ENCODE measurements at places on chromosomes 6 and 20.

DNA sequence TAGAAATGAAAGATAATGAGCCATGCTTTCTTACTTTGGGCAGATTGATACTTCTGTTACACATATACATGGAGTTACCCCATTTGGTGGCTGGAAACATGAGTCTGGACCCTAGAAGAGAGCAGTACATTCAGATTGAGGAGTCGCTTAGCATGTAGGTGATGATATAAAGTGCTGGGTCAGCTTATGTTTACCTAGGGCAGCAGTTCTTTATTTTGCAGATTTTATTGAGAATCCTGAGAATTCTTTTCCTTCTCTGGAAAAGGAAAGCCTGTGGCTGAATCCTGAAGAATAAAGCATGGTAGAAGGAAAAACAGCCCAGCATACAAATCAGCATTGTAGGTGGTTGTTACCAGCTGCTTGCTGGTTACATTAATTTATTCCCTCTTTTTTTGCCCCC, 91.2 kb downstream of the SMAP1 start:
- no peak for DNase-seq

- no peak for DNase-seq
Observed at GRCh38 chr6:169315830-169316614, 62.4 kb upstream of the THBS2 start.

DNA sequence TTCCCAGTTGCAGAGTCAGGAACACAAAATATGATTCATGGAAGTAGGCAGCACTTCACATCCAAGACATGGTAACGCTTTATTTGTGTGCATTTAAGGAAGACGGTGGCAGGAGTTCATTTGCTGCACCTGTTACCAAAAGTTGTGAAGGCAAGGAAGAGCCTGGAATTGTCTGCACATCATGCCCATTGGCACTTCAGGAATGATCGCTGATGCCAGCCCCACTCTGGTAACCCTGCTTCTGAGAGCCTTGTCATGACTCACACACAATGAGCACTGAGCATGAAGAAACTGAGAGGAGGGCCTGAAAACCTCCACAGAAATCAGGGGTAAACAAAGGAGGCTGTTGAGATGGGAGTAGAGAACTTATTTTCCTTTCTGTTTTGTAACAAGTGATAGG, 181.1 kb downstream of the RPS12 start:
- no peak for DNase-seq

DNA sequence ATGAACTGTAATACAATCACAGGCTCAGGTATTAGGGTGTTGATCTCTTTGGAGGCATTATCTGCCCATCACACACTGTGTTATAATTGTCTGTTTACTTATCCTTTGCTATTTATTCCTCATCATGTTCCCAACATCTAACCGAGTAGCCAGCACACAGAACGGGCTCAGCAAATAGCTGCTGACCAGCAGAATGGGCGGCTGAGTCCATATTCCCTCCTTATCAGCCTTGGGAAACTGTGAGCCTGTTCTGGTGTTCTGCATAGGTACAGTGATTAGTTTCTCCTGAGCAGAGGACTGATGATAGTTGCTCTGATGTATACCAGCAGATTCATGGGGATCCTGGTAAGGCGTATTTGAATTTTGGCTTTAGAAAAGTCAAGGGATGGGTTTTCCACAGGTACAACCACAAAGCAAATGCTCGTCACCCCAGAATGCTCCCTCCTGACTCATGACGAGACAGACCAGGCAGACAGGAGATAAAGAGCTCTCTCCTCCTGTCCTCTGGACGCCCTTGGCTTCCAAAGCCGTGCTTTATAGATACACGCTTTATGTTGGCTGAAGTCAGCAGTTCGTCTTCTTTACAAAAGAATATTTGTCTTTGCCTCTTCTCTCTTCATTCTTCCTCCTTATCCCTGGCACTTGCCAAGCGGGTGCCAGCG, 166.7 kb downstream of the TTLL2 start:
- no peak for DNase-seq

DNA sequence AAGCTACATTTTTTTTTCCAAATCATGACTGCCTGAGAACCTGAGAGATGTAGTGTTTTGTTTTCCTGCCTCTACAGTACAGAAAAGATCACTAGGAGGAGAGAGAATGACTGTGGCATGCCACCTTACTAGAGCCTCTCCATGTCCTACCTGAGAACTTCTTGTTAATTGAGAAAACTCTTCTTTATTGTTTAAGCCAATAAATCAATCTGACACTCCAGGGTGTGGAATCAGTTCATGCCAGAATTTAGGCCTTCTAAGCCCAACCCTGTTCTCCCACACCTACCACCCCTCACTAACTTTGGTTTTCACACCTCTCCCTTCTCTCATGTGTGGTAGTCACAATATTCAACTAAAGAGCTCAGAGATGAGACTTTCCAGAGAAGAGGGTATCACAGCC, 24.9 kb upstream of the BTN3A2 start:
- no peak for DNase-seq

GRCh38 chr6:13030396-13030795, 297.9 kb downstream of the TBC1D7 start:
- DNase-seq: no peak

DNA sequence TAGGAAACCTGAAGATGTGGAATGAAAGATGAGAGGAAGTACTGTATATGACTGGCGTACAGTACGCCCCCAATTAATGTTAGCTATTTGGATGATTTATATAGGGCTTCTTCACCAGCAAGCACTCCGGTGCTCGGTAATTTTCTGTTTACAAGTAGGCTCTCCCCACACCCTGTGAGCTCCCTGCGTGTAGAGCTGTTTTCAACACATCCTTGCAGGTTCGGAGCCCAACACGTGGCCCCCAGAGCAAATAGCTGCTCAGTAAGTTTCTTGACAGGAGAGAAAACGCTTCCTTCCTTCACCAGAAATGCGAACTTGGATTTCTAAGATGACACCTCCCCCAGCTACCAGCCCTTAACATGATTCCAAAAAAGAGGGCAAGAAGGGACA, 1.2 kb upstream of the RAB22A start:
- no peak for DNase-seq

DNA sequence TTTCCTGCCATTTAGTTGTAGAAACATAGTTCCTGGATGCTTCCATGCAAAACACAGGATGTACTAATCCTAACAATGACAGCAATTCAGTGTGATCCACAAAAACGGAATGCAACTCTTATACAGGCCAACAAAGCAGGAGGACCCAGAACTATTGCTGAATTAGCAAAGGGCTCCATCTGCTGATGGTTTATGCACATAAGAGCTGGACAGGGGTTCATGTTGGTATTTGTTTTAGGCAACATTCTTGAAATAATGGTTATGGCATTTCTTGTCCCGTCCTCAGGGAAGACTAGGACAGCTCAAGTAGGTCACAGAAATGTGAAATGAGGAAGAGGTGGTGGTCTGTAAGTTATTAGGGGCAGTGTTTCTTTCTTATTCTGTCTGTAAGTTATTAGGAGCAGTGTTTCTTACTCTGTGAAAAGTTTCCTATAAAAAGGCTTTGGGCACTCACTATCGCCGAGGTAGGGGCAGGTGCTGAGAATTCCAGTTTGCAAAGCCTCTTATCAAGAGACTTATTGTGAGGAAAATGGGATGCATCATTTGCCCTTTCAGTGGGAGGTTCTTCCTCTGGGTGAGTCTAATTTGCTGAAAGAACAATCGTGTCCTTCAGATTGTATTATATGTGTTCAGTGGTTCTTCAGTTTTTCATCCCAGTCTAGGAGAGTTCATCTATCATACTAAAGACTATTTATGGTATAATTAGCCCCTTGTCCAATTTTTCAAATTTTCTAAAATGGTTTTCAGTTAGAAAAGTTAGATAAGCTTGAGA, 171.1 kb downstream of the MCHR2 start:
- peak; percentile 76 for DNase-seq

DNA sequence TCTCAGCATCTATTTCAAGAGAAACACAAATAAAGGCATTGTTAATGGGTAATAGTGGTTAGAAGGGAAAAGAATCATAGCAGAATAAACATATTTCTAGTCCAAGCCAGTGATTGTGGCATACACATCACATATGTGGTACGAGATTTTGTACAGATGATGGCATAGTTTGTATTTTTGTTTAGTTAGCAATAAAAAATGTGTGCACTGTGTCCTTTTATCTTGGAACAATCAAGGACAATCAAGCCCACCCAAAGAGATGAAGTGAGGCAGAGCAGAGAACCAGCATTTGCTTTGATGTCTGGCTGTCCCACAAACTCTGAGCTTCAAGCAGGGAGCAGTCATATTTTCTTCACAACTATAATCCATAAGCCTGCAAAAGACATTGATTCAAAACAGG, 256.5 kb upstream of the CHD6 start:
- no peak for DNase-seq

- DNase-seq: no peak
Observed at GRCh38 chr6:136089876-136090275, 160.2 kb downstream of the MTFR2 start.

- no peak for DNase-seq
Observed at GRCh38 chr20:63210011-63210605, 5.8 kb downstream of the YTHDF1 start.

DNA sequence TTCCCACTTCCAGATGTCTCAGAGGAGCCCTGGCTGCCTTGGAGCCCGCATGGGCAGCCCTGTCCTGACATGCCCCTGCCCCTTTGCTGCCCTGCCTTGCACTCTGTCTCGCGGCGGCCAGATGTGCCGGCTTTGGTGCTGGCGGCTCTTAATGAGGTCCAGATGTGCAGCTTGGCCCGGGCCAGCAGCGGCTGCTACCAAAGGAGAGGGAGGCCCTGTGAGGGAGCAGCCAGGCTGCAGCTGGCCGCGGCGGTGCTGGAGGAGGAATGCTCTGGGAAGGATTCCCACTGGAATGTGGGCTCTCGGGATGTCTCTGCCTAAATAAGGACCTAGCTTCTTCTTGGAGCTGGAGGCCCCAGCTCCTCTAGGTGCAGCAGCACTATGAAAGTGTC, 72.4 kb downstream of the FGD2 start:
- DNase-seq: peak; percentile 85

- DNase-seq: peak; percentile 85
Observed at GRCh38 chr6:159982731-159983506, 14.0 kb downstream of the IGF2R start.

GRCh38 chr20:51463560-51463959, 79.0 kb downstream of the NFATC2 start:
- DNase-seq: no peak

DNA sequence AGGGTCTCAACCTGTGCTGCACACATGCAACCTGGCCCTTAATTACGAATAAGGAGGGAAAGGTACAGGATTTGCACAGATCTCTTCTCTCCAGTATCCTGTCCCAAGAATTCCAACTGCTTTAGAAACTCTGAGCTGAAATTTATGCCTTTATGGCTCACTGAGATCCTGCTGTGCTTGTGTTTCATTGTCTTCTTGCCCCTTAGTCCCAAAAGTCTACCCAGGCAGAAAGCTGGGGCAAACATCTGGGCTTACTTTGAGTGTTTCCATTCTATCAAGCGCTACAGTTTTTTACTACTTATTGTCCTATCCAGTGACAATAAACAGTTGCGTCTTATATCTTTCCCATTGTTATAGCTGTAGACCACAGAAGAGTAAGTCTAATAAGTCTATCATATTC, 99.7 kb downstream of the LIN28B start:
- no peak for DNase-seq

- DNase-seq: peak; percentile 86
Observed at GRCh38 chr6:17584241-17584803, 15.8 kb upstream of the FAM8A1 start.

DNA sequence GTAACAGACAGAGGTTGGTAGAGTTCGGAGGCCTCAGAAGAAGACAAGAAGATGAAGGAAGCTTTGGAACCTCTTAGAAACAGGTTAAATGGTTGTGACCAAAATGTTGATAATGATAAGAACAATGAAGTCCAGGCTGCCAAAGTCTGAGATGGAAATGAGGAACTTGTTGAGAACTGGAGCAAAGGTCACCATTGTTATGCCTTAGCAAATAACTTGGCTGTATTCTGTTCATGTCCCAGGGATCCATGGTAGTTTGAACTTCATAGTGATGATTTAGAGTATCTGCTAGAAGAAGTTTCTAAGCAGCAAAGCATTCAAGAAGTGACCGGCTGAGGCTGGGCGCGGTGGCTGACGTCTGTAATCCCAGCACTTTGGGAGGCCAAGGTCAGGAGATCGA, 11.1 kb upstream of the LSM14B start:
- no peak for DNase-seq

DNA sequence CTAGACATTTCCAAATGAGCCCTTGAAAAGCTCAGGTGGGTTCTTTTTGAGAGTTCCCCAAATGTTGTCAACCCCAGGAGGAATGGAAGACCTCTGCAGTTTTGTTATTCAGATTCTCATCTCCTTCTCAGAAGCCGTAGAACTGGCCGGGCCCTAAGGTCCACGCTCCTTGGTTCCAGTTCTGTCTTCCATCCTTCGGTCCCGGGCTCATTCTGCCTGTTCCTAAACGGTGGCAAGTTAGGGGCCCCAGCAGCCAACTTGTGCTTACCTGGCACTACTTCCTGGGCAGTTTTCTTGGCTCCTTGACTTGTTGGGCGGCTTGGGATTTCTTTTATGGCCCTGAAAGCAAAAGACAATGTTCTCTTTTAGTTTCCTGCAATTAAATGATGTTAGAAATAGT, 6.4 kb downstream of the ESR1 start:
- no peak for DNase-seq

DNA sequence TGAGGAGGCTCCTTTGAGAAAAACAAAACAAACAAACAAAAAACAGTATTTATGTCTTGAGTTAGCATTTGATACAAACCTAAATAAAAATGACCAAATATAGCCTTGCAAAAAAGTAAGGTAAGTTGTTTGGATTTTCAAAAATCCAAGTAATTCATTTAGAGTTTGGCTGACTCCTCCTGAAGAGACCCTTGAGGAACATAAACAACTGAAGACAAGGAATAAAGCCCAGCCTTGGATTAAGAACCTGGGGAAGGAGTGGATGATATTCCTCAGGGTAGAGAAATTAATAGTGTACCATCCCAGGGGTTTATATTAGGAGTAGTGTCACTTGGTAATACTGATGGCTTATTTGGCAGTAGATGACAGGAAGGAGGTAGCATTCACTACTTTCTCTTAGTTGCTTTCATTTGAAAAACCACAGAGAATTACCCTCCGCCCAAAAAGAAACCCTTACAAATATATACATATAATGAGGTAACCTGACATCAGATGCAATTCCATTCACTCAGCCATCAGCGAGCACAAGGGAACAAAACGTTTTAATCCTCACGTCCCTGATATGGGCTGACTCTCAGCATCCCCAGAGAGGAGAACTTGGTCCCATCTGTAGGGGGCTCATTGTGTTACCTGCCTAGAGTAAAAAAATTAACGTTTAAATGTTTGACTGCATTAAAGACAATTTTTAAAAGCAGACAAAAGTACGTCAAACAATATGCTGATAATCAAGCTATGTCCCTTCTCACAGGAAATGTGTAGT, 57.0 kb downstream of the SOBP start:
- DNase-seq: no peak

- peak; percentile 20 for DNase-seq
Observed at GRCh38 chr20:33419140-33419974, 18.0 kb upstream of the CDK5RAP1 start.

GRCh38 chr20:50330504-50331313, 140.1 kb downstream of the CEBPB start:
- peak; percentile 69 for DNase-seq

Data from cardiac fibroblast (primary cell).